Thoracic aorta (tissue), 2 donors: ENCODE measurements at places on chromosomes 11 and 22.

DNA sequence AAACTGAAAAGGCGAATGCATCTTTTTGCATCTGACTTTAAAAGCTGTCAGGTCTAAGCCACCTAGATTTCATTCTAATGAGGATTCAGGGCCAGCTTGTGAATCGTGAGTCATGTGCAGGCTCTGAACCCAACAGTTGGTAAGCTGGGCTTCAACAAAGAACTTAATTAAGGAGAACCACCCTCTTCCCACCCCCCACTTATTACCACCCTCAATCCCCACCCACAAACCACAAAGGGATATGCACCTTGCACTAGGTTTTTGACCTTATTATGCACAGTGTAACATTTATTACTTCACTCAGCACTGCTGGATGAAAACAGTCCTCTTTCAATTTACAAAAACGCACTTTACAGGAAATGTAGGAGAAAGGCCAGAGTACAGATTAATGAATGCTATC is 94.1 kb upstream of the LIN7C start:
- H3K36me3 ChIP-seq: no peaks in the 10 kb centered on the region
- no peaks in the 10 kb centered on the region for H3K4me1 ChIP-seq
- no peak overlapping the region for H3K4me3 ChIP-seq
- DNase-seq: no peak
- no peak overlapping the region for H3K27ac ChIP-seq

DNA sequence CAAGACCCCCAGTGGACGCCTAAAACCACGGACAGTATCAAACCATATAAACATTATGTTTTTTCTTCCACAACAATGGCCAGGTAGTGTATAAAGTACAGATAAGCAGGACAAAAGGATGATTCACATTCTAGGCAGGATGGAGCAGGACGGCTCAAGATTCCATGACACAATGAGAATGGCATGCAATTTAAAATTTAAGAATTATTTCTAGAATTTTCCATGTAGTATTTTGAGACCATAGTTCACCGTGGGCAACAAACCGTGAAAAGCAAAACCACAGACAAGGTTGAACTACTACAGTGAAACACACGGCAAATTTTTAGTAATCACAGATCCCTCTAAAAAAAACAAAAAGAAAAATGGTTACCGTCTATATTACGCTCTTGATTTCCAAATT is 7.5 kb downstream of the NARS2 start:
- no peak overlapping the region for H3K27ac ChIP-seq
- no peak for DNase-seq
- H3K4me1 ChIP-seq: peaks cover 12% of the 10 kb centered on the region
- no peaks in the 10 kb centered on the region for H3K27me3 ChIP-seq
- peaks cover 9% of the 10 kb centered on the region for H3K36me3 ChIP-seq

GRCh38 chr11:125921042-125921441 is 16.7 kb downstream of the DDX25 start:
- H3K27ac ChIP-seq: no peak overlapping the region
- no peak overlapping the region for H3K4me3 ChIP-seq
- no peaks in the 10 kb centered on the region for H3K27me3 ChIP-seq
- H3K4me1 ChIP-seq: no peaks in the 10 kb centered on the region

DNA sequence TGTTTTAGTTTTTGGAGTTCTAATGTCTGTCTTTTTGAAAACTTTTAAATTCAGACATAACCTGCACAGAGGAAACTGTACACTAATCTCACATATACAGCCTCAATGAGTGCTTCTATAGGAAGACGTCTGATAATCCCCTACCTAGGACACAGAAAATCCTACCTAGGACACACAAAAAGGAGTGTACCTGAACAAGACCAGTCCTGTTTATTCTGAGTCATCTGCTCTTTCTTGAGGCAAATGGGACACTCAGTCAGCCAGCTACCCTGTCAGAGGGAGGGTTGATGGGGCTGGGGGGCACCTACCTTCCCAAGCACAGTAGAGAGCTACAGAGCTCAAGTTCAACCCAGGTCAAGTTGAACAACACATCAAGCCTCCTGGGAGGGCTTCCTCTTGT is 346.6 kb upstream of the NCAM1 start:
- H3K4me3 ChIP-seq: no peak overlapping the region
- H3K36me3 ChIP-seq: no peaks in the 10 kb centered on the region
- H3K4me1 ChIP-seq: peaks cover 39% of the 10 kb centered on the region
- DNase-seq: no peak

- no peaks in the 10 kb centered on the region for H3K4me1 ChIP-seq
- no peak overlapping the region for H3K27ac ChIP-seq
- no peaks in the 10 kb centered on the region for H3K36me3 ChIP-seq
- no peak overlapping the region for H3K4me3 ChIP-seq
Measured at GRCh38 chr22:30555282-30556210, 9.0 kb upstream of the SEC14L6 start.

DNA sequence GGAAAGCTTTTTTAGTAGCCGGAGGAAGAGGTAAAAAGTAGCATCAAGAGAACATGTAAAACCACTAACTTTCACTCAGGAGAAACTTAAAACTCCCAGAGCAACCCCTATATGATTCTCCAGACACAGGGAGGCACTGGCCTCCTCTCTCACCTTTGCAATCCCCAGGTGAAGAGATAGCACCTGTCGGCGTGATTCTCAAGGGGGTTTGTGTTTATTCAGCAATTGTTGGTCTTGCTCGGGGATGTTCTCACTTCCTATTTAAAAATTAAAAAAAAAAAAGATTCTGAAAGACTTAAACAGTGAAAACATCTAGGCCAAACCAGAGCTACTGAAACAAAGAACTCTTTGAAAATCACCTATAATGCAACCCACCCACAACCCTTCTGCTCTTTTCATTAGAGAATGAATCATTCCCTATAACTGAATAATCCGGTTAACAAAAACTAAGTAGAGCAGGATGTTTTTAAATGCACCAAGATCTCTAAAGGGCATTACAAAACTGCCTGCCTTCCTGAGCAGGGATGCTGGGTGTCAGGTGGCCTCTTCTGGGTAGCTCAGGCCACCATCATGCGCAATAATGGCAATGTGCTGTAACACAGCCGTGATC is 24.9 kb downstream of the DHCR7 start:
- H3K36me3 ChIP-seq: no peaks in the 10 kb centered on the region
- H3K27ac ChIP-seq: no peak overlapping the region
- DNase-seq: no peak
- no peaks in the 10 kb centered on the region for H3K27me3 ChIP-seq

DNA sequence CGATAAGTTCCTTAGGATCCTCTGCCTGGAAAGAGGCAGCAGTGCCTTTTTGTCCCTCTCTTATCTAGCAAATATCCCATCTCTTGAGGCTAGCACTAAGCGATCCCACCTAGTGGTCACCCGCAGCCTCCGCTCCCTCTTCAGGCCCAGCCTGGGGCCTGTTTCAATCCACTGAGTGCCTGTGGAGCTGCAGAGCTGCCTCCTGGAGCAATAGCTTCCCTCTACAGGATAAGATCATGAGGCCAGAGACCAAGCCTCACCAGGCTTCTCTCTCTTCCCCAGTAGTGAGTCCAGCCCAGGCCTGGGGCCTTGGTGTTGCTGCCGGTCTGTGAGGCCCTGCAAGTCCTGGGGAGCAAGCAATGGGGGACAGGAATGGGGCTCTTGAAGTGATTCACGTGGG is 65.8 kb downstream of the SLC22A12 start:
- no peaks in the 10 kb centered on the region for H3K36me3 ChIP-seq
- peaks cover 4% of the 10 kb centered on the region for H3K4me1 ChIP-seq
- no peak overlapping the region for H3K4me3 ChIP-seq
- no peaks in the 10 kb centered on the region for H3K27me3 ChIP-seq
- H3K27ac ChIP-seq: no peak overlapping the region
- DNase-seq: no peak

- peak overlapping the region; percentile 35 for H3K4me3 ChIP-seq
- peak overlapping the region; percentile 97 for H3K27ac ChIP-seq
- H3K36me3 ChIP-seq: no peaks in the 10 kb centered on the region
- no peaks in the 10 kb centered on the region for H3K27me3 ChIP-seq
- DNase-seq: no peak
Measured at GRCh38 chr11:68353118-68353517, 40.7 kb downstream of the LRP5 start.

DNA sequence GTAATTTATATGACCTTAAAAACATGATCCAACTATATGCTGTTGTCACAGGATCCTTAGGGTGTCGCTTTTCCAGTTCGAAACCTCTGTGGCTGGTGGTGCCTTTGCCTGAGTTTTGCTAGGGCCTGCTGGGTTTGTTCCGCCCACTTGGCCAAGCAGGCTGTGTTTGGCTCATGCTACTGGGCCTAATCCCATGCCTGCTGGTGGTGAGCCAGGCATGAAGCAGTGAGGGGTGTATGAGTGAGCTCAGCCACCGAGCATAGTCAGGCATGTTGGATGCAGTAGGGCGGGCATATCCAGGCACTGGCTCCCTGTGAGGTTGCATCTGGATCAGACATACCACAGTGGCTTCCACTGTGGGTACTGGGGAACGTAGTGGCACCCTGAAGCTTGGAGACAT is 16.3 kb downstream of the NPAT start:
- peaks cover 16% of the 10 kb centered on the region for H3K36me3 ChIP-seq
- no peaks in the 10 kb centered on the region for H3K27me3 ChIP-seq

DNA sequence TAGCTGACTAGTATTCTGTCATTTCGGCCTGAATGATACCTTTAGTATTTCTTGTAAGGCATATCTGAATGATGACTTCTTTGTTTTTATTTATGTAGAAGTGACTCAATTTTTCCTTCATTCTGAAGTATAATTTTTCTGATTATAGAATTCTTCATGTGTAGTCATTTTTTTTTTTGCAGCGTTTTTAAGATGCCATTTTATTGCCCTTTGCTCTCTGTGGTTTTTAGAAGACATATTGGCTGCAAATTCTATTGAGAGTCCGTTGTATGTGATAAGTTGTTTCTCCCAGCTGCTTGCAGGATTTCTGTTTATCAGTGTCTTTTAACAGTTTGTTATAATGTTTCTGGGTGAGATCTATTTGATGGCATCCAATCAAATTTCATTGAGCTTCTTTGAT is 1224.8 kb downstream of the JRKL start:
- no peak overlapping the region for H3K27ac ChIP-seq
- no peaks in the 10 kb centered on the region for H3K36me3 ChIP-seq
- H3K27me3 ChIP-seq: no peaks in the 10 kb centered on the region
- H3K4me1 ChIP-seq: no peaks in the 10 kb centered on the region

DNA sequence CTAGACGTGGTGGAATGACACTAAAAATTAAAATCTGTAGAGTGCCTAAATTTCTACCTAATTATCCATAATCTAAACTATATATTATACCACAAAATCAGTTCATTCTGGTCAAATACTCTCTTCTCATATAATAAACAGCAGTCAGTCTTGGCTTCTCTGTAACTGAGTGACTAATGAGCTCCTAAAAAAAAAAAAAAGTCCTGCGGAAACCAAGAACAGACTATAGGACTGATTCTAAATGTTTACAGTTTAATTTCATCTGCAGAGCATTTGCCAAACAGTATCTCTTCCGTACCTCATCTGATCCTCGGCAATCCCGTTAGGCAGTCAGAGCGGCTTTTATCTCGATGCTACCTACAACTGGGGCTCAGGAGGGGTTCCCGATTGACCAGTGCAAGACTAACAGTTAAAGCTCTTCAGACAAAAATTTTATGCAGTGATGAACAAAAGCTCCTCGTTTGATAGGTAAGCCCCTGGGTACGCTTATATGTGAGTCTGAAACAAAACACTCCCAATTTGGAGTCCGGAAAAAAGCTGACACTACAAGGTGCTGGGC is 686 bp downstream of the KIF18A start:
- H3K27ac ChIP-seq: peak overlapping the region; percentile 70
- DNase-seq: no peak
- no peaks in the 10 kb centered on the region for H3K36me3 ChIP-seq
- peaks cover 40% of the 10 kb centered on the region for H3K4me1 ChIP-seq
- H3K4me3 ChIP-seq: peak overlapping the region; percentile 80

DNA sequence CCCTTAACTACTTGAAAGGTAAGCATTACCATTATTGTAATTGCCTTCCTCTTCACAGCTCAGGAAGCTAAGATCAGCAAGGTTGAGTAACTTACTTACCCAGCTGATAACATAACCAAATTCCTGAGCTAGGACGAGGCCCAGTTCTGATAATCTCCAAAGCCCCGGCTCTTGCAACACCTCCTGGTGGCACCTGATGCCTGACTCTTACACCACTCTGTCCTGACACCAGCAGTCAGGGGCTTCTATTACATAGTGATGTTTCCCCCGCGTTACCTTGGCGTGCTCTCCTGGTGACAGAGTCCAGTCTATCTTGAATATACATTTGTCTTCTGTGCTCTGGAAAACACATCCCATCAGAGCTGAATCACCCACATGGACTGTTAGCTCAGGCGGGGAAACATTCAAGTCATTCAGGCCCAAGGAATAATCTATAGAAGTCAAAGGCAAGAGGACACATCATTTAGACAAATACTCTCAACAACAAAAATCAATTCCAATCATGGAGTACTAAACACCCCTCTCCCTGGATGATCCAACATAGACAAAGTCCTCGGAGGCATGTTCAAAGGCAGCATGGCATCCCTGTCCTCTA is 12.6 kb downstream of the JAML start:
- H3K4me3 ChIP-seq: no peak overlapping the region
- no peak for DNase-seq
- no peak overlapping the region for H3K27ac ChIP-seq

GRCh38 chr11:128859563-128860441 is 7.3 kb downstream of the KCNJ1 start:
- no peak overlapping the region for H3K27ac ChIP-seq
- no peaks in the 10 kb centered on the region for H3K36me3 ChIP-seq
- DNase-seq: peak; percentile 19
- no peaks in the 10 kb centered on the region for H3K27me3 ChIP-seq

DNA sequence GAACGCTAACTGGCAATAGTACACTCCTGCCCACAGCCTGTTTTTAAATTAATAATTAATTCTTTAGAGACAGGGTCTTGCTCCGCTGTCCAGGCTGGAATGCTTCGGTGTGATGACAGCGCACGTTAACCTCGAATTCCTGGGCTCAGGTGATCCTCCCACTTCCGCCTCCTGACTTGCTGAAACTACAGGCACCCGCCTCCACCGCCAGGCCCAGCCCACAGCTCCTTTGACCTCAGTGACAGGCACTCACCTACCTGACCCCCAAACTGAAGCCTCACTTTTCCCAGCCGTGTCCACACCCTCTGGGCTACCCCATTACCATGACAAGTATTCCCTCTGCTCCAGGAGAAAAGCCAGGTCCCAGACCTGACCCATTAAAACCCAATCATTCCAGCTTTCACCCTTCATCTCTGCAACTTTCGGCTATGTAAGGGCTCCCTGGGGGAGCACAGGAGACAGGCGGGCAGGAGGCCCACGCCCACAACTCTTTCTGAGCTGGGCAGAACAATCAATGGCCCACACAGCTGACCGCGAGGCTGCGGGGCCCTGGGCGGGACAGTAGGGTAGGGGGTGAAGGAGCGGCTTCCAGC is 730 bp downstream of the LMNTD2 start:
- no peaks in the 10 kb centered on the region for H3K36me3 ChIP-seq
- peaks cover 16% of the 10 kb centered on the region for H3K4me1 ChIP-seq
- no peak overlapping the region for H3K27ac ChIP-seq
- no peaks in the 10 kb centered on the region for H3K27me3 ChIP-seq
- peak overlapping the region; percentile 89 for H3K4me3 ChIP-seq
